ENCODE measurements at places on chromosomes 13 and 19.
A peak's percentile ranks its signal among the peaks of the same experiment; 100 is the strongest.

- no peak for DNase-seq
Observed at GRCh38 chr13:39494006-39494405, 109.0 kb downstream of the LHFPL6 start.

DNA sequence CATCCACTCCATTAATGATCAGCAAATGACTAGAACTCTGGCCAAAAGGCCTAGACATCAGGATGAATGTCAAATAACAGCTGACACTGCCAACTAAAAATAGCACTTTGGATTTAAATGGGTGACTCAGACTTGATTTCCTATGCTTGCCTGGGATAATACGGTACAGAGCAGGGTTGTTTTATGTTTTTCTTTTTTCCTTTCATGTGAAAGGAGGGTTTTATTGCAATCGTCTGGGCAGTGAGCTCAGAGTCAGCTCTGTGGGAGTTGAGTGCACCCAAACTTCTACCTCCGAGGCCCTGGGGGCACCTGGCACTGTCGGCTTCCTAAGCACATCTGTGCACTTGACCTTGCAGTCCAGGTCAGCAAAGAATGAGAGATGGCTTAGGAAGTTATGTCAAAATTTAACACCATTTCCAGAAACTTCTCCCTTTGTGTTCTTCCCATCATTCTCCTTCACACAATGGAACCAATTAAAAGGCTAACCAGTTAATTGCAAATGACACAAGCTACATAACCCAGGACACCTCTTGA is 134.1 kb downstream of the LACC1 start:
- no peak for DNase-seq

- no peak for DNase-seq
Observed at GRCh38 chr19:36331353-36332228, 47.4 kb downstream of the ZFP14 start.

- no peak for DNase-seq
Observed at GRCh38 chr19:2113439-2114211, 16.9 kb downstream of the IZUMO4 start.

DNA sequence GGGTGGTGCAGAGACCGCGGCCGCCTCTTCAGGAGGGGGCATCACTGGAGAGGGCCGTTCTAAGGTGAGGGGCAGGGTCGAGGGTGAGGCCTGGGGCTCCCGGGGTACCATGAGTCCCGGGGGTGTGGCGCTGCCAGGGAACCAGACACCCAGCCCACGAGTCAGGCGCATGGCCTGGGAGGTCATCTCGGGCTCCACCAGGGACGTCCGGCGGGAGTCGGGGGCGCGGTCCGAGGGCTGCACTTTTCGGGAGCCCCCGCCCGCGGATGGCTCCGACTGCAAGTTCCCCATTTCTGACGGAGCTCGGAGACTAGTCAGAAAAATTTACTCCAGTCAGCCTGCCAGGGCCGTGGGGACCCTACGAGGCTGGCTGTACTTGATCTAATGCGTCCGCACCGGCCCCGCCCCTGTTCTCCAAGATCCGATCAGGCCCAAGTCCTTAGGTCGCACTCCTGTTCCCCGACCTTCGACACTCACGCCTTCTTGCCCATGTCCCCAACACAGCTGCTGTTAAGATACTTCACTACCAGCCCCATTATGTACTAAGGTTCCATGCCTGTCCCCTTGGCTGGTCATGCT is 774 bp downstream of the GGN start:
- peak; percentile 43 for DNase-seq

DNA sequence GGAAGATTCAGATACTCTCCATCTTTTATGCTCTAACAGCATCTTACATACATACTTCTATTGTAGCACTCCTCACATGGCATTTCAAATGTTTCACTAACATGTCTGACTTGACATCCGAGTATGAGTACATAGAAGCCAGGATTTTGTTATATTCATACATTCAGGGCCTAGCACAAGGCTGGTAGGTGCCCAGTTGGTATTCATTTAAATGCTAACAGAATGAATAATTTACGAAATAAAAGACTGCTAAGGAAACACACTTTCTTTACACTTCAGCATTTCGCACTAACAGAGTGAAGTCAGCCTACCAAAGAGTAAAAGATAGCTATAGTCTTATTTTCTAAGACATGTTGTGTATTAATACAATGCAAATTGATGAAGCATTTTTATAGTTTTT is 67.8 kb upstream of the FBXL3 start:
- DNase-seq: no peak

DNA sequence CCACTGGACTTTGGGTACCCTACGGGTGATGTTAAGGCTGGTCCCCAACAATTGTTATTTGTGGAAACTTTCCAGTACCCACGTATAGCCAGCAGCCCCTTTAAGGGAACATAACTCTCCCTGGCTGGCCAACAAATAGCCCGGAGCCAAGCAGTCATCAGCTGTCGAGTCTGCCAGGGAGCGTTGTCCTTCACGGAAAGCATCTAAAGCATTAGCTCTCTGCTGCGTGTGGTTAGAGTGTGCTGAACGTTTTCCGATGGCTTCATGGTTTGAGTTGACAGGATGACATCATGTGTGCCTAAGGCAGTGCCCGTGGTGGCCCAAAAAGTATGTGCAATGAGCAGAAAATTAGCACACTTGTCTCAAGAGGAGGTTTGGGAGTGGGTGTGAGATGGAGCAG is 3.3 kb upstream of the ZNF556 start:
- DNase-seq: no peak

DNA sequence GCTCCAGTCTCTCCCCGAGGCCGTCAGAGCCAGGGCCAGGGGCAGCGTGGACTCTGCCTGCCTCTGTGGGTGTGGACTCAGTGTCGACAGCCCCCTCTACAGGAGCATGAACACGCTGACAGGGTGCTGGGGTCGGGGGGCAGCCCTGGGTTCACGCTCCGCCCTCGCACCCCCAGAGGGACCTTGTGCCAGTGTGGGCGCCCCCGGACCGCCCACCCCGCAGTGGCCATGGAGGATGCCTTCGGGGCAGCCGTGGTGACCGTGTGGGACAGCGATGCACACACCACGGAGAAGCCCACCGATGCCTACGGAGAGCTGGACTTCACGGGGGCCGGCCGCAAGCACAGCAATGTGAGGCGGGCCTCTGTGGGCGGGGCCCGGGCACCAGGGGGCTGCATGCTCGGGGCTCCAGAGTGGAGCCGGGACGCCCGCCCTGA is 8.3 kb downstream of the TRPM4 start:
- DNase-seq: no peak

DNA sequence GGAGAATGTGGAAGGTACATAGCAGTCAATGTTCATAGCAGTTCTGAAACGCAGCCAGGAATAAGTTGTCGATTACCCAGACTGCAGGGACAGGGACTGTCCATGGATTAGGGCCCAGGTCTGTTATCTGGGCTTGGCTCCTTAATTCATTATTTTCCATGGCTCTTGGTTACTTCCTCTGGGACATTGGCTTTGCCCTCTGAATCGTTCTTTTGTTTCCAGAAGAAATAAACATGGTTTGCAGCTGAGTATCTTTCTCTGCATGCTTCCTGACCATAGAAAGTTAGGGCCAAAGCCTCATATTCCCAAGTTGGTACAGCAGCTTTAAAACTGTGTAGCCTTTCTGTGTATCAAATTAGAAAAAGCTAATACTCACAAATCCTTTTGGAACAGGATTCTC is 121.7 kb upstream of the MAB21L1 start:
- DNase-seq: no peak

DNA sequence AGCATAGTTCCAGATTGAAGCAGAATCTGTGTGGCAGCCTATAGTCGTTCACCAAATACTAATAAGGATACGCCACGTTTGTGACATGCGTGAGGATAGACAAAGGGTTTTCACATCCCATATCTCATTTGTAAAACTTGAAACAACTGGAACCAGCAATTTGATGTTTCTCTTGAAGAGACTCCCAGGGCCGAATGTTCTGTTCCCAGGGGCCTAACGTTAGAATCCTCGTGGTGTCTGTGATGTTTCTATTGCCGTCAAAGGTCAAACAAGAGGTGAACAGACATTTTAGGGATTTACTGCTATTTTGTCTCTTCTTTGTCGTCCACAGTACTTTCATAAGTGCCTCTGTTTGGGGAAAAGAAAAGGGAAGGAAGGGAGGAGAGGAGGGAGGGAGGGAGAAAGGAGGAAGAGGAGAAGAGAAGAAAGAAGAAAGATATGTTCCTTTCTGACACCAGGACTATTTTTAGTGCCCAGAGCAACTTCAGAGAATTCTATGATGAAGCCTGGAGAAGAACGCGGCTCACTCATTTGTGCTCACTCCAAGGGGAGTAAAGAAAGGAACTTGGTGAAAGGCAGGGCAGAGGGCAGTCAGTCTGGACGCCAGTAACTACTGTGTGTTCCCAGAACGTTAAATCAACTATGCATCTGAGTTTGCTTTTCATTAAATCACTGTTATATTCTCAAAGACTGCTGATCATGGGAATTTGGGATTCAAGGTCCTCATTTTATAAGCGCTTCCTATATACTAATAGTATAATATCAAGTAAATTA is 154.5 kb downstream of the DCT start:
- DNase-seq: no peak

DNA sequence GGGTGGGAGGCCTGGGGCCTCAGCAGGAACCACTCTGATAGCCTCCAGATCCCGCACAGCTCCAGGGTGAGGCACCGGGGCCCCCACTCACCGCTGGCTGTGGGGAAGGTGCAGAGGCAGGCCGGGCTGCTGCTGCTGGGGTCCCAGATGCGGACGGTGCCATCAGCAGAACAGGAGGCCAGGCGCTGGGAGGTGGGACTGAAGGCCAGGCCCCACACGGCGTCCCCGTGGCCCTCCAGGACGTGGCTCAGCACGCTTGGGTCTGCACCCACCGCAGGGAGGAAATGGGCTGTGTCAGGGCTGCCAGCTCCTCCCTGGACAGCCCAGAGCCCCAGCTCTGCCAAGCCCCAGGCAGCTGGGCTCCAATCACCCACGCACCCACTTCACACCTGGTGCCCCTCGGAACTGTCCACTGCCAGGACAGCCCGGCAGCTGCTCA is 6.1 kb upstream of the PRKD2 start:
- no peak for DNase-seq

GRCh38 chr13:29435125-29435911 is 160.2 kb downstream of the SLC7A1 start:
- no peak for DNase-seq

GRCh38 chr13:107977071-107977574 is 238.2 kb downstream of the LIG4 start:
- DNase-seq: no peak

DNA sequence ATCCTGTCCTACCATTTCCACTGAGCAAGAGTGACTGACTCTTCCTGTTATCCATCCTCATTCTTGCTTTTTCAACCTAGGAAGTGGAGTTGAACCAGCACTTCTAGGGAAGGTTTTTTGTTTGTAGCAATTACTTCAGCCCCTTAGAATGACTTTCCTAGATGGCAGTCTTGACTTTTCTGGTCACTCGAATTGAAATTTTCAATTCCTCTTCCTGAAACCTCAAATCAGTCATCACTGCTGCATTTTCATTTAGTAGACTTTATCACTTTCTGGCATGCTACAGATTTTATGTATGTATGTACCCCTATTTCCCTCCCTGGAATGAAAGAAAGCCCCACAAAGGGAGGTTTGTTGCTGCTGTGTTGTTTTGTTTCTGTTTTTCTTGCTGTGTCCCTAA is 915.9 kb downstream of the PCDH17 start:
- no peak for DNase-seq

GRCh38 chr19:15623711-15624318 is 8.8 kb downstream of the CYP4F8 start:
- DNase-seq: no peak

GRCh38 chr19:29454109-29454508 is 71.7 kb upstream of the VSTM2B start:
- DNase-seq: no peak

GRCh38 chr19:11578258-11579142 is 1.1 kb upstream of the ACP5 start:
- no peak for DNase-seq

DNA sequence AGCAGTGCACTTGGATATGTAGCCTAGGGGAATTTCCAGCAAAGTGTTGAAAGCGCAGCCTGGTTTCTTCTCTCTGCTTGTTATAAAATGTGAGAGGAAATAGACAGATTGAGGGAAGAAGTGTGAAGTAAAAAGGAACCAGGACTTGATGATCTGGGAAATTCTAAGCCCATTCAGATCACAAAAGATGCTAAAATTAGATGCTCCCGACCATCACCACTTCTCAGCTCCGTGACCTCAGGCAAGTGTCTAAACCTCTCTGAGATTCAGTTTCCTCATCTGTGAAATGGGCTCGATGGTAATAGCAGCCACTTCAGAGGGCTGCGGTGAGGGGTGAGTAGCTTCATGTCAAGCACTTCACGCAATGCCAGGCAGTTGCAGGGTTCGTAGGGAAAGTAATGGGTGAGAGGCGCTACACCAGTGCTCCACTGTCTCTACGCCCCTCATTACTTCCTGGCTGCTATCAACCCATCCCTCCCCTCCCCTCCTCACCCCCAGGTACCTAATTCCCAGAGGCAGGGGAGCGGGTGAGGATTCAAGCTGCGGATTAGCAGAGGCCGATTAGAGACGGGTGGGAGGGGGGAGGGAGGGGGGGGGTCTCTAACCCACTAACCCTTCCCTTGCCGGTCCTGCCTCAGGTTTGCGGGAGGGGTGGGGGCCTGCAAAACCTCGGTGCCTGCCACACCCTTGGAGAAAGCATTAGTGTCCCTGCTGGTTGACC is 9.0 kb upstream of the NFIC start:
- DNase-seq: no peak

DNA sequence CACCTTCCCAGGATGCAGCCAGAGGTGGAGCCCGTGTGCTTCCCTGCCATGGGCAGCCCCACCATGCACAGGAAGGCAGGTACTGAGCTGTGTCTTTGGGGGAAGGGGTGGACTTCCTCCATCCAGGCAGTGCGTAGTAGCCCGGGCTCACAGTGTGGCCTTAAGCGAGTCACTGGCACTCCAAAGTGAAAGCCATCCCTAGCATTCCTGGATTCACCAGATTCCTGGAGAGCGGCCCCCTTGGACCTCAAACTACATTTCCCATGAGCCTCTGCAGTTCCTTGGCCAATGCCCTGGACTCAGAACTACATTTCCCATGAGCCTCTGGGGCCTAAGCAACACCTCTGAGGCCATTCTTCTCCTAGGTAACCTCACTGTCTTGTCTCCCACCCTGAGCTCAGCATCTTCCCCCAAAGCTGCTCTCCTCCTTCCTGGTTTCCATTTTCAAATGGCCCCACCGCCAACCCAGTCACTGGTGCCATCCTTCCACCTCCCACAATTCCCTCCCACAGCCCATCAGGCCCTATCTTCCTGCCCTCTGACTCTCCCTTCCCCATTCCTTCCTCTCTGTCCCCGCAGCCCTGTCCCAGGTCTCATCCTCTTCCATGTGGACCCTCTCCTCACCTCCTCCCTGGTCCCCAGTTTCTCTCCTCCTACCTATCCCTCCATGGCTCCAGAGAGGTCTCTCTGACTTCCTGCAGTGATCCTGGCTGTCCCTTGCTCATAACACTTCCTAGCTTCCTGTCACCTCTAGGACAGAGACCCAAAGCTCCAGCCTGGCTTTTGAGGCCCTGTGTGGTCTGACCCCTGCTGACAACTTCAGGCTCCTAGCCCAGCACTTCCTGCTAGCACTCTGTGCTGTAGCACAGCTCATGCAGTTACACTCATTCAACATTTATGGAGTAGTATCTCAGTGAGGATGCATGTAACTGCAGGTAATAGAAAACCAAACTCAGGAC is at the start of gene C19orf81:
Gene C19orf81, plus strand, starts transcription at position 13 of the 959 bp plus-strand sequence. Its CDS starts 0 bp downstream, at position 13.
- DNase-seq: no peak

DNA sequence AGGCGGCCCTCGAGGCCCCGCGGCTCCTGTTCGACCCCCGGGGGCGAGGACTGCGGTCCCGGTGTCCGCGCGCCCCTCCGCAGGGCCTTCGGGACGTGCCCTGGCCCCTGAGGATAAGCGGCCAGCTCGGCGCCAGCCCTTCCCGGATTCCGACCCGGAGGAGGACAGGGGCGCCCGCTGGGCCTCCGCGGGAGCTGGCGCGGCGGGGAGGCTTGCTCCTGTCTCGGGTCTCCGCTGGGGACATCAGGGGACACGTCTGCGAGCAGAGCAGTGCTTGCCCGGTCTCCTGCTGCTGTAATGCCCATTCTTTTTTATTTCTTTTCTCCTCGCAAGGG is 829 bp downstream of the B3GLCT start:
- peak; percentile 50 for DNase-seq
